LHCN-M2 (cell line): ENCODE measurements at places on chromosomes 5 and 9.
A peak's percentile ranks its signal among the peaks of the same experiment; 100 is the strongest.

DNA sequence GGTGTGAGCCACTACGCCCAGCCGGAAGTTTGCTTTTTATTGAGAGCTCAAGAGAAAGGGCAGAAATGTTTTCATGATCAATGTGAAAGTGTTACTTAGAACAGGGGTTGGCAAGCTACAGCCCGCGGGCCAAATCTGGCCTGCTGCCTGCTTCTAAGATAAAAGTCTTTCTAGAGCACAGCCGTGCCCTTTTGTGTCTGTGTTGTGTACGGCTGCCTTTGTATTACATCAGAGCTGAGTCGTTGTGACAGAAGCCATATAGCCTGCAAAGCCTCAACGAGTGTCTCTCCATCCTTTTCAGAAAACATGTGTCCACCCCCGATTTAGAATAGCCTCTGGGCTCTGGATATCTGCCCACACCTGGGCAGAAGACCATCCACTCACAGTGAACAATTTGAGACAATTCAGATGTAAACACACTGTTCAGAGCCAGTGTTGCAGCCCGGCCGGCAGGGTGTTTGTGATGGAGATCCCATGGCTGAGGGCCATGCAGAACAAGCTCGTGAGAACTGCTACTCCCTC is 28.8 kb downstream of the AK8 start:
- no peak for DNase-seq

DNA sequence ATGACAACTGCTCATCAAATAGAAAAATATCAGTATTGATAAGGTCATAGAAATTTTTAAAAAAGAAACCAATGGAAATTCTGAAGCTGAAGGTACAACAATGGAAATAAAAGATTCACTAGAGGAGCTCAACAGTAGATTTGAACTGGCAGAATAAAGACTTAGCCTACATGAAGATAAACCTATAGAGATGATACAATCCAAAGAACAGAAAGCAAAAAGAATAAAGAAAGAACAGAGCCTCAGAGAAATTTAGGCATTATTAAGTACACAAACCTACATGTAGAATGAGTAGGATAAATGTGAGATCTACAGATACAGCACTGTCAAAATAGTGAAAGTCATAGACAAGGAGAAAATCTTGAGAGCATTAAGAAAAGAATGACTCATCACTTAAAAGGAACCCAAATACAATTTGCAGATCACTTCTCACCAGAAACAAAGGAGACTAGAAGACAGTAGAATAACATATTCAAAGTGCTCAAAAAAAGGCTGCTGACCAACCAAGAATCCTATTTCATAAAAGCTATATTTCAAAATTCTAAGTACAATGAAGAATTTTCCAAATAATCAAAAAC is 47.8 kb upstream of the HTR4 start:
- no peak for DNase-seq

GRCh38 chr9:14312719-14313377 is 1.1 kb downstream of the NFIB start:
- DNase-seq = peak; percentile 20

DNA sequence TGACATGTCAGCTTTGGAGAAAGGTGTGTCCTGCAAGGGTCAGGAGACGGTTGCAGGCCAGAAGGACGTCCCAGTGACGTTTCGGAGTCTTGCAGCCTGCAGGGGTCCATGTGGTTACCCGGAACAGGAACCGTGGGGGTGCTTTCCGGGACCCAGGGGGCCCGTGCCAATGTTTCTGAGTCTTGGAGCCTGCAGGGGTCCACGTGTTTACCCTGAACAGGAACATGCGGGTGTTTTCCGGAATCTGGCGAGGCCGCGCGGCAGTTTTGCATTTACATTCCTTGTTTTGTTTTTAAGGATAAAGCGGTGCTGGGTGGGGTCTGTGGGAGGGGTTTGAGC is 30.6 kb downstream of the NKD2 start:
- no peak for DNase-seq

GRCh38 chr5:165626161-165626560 is 2120.7 kb downstream of the MAT2B start:
- no peak for DNase-seq
